ENCODE measurements at places on chromosomes 7 and 10.

DNA sequence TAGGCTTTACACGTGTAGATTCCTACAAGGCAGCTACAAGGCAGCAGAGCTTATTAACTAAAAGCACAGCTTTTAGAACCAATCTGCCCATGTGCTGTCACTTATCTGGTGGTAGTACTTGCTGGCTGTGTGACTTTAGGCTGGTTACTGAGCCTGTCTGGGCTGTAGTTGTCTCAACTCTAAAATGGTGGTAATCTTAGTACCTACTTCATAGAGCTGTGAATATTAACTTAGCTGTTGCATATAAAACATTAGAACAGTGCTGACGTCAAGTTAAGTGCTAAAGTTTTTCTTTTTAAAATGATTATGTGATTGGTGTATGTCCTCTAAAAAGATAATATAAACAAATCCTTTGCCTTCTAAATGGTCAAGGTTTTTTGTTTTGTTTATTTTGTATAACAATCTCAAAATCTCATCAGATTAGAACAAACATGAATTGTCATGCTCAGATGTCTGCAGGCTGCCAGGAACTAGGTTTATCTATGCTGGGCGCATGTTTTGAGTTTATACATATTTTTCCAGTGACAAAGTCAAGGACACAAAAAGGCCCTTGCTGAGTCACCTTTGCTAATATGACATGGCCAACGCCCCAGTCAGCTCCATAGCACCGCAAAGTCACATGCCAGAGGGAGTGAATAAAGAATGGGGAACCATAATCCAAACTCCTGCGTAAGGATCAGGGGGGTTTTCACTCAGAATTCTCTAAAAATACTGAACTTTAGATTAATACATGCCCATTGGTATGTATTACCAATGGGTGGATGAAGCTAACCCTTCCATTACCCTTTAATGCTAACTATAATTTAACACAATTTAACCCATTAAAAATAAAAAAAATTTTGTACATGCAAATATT is 39.8 kb upstream of the ARL4A start:
- peak; percentile 85 for DNase-seq

DNA sequence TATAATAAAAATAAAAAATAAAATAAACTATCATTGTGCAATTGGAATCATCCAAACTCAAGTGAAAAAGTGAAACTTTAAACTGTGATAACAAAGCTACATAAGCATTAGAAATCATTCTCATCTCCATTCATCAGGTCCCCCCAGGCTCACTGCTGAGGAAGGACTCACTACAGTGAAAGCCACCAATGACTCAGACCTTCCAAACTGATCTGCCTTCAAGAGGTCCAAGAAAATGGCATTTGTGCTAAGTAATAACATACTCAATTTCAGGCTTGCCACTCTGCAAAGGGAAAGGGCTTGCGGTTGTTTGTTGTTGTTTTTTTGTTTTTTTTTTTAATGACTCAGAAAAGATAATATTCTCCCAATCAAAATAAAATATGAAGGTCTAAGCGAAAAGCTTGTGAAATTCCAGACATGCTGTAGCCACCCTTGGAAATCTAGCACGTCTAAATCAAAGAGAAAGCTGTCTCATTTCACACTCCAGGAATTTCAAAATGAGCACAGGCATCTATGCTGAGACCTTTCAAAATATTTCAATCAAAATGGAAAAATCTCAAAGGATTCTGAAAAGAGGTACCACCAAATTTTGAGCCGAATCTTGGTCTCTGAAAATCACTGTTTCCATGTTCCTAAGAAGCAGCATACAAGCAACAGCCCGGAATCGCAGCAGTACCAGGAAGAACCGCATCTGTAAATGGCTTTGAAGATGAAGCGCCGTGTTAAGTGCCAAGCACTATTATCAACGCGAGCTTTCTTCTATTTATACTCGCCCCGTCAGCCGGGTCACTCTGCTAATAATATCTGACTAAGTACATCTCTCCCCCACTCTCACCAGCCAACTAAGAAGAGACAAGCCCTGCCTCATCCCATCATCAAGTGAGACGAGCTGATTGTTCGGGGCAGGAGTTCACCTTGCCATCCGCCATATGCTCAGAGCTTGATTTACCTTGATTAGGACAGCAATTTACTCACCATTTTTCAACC is 13.5 kb downstream of the SFMBT2 start:
- DNase-seq = peak; percentile 47

DNA sequence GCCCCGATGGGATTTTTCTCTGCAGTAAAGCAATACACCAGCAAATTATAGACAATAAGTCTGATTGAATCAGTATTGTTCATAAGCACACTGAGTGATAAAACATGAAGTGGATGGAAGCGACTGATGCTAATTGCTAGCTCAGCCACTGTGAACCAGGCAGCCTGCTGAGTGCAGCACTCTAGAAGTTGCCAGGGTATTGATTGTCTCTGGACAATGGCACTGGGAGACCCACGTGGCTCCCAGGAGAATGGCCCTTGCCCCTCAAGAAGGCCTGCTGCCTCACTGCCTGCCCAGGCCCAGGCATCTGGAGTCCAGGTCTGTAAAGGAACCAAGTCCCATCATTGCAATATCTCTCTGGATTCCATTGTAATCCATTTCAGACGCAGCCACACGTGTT is 80.4 kb upstream of the TCERG1L start:
- no peak for DNase-seq

DNA sequence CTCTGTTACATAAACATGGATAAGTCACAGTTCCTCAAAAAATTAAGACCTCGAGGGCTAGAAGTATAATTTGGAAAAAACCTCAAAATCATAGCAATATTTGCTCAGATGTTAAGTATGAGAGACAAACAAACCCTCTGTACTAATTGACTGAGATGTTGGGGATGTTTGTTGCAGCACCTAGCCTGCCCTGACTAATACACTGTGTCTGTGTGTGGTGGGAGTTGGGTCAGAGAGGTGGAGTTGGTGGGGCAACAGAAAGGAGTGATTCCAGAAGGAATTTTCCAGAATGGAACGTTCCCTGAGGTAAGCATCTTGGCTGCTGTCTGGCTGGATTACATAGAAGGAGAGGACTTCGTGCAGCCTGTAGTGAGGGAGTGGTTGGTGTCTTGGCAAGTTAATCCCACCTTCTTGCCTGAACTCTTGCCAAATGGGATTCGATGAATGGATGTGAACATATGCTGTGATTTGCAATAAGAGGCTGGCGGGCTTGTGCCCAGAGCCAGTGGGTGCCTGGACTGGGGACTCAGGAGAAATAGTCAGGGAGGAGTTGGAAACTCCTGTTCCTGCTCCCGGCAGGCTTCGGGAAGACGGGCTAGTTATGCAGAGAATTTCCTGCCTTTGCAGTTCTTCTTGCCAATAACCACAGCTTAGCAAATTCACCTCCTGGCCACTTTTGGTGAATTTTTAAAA is 9.3 kb upstream of the FAM180A start:
- peak; percentile 77 for DNase-seq

- peak; percentile 29 for DNase-seq
Measured at GRCh38 chr7:123231021-123232000, 31.5 kb upstream of the SLC13A1 start.

- no peak for DNase-seq
Measured at GRCh38 chr7:123627851-123628250, 26.2 kb downstream of the ASB15 start.

DNA sequence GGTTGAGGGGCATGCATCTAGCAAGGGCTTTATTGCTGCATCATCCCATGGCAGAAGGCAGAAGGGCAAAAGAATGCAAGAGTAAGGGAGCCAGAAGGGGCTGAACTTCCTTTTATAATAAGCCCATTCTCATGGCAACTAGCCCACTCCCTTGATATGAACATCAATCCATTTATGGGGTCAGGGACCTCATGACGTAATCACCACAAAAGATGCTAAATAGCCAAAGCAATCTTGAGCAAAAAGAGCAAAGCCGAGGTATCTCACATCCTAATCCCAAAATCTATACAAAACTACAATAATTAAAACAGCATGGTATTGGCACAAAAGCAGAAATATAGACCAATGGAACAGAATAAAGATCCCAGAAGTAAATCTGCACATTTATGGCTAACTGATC is 499.9 kb downstream of the ATRNL1 start:
- DNase-seq = no peak

- peak; percentile 43 for DNase-seq
Measured at GRCh38 chr10:76881477-76882220, 756.0 kb downstream of the KCNMA1 start.

DNA sequence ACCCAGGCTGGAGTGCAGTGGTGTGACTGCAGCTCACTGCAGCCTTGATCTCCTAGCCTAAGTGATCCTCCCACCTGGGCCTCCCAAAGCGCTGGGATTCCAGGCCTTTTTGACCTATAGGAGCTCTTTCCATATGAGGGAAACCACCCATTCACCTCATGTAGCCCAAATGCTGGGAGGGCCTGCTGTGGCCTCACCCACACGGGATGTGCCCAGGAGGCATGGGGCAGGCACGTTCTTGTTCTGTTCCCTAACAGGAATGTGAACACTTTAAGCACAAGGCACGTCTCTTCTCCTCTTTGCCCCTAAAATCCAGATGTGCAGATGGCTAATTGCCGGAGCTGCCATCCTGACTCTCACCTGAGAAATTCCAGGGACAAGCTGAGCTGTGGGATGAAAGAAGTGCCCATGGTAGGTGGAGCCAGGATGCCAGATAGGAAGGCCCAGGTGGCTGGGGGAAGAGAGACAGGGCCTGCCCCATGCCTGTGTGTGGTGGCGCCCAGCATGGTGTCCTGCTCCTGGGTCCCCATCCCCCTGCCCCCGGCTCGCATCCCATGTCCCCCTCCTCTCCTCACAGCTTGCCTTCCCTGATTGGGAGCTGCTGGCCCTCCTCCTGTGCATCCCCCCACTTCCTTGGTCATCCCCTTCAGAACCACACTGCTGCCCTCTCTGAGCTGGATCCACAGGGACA is 17.3 kb downstream of the CAMK2B start:
- DNase-seq = no peak

DNA sequence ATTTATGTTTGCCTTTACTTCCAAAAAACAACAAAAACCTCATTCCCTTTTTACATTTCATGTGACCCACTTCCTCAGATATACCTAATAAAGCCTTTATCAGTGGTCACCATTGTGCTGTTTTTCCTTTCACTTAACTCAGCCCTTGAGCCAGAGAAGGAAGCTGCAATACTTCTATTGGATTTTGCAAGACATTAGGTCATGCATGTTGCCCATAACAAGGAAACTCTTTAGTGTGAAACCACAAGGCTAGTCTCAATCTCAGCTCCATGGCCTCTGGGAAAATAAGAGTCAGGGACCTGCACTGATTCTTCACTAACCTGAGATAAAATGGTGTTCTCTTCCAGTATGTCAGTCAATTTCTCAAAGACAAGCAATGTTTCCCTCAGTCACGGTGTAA is 27.8 kb downstream of the STEAP4 start:
- no peak for DNase-seq

GRCh38 chr10:77286531-77287508 is 350.8 kb downstream of the KCNMA1 start:
- DNase-seq = no peak

DNA sequence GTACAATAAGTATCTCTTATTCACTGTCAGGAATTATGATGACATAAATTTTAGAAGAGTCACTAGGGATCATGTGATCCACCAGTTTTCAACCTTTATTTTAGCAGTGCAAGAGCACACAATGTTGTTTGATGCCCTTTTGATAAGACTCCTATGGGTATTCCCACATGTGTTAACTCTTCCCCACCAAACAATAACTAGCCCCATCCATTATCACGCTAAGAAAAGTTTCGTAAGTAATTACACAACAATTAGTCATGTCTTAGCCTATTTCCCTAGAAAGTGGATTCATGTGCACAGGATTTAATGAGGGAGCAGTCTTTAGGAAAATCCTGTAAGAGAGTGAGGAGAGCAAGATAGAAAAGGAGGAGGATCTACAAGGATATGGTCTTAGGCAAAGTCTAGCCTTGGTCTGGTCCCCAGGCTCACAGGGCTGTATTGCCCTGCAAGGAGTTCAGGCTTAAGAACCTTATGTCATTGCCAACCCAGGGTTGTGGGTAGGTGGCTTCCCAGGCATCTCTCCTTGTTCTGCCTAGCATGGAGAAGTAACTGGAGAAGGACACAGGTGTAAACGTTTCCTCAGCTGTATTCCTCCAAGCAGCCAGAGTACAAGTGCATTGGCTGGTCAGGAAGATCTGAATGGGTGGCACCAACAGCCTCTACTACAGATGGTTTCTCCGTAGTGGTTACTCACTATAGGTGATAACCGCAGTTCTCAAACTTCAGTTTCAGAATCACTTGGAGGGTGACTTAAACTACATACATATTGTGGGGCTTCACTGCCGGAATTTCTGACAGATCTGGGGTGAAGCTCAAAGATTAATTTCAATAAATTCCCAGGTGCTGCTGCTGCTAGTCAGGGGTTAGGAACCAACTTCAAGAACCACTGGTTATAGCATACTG is 574.5 kb downstream of the SUGCT start:
- peak; percentile 64 for DNase-seq

GRCh38 chr10:97171001-97171400 is 14.8 kb downstream of the SLIT1 start:
- no peak for DNase-seq

DNA sequence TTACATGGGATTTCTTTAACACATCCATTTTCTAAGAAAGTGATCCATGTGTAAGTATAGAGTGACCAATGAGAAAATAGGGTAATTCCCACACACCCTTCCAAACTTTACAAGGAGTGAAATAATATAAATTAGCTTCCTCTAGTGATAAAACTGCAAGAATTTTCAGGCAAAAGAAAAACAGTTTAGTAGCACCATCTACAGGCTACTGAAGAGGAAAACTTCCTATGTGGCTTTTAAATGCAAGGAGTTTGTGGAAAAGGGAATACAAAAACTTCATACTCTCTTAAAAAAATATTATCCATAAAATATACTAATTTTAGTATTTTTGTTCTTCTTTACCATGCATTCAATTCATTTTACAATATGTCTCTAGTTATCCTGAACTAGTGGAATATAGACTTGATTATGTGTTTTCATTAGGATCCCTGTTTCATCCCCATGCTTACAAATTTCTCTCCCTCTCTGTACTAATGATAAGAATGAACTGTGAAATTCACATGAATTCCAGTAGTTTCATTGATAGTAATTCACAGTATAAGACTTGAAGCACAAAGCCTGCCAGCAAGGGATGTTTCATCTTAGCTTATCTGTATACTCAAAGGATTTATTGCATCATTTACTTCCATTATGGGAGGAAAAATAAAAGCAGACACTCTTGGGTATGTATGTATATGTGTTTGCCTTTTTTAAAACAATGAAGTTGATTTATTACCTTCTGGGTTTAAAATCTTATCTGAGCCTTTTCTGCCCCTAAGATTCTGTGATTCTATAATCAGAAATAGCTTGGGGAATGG is 442.9 kb downstream of the AUTS2 start:
- DNase-seq = no peak

- DNase-seq = no peak
Measured at GRCh38 chr7:77944183-77945182, 145.9 kb downstream of the PHTF2 start.

DNA sequence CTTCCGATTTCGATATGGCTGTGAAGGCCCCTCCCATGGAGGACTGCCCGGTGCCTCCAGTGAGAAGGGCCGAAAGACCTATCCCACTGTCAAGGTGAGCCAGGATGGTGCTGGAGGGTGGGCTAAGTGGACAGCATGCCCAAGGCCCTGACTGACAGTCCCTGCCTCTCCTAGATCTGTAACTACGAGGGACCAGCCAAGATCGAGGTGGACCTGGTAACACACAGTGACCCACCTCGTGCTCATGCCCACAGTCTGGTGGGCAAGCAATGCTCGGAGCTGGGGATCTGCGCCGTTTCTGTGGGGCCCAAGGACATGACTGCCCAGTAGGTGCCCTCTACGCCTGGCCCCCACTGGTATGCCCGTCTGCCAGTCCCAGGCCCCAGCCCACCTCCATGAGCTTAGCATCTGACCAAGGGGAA is 1.2 kb downstream of the NFKB2 start:
- DNase-seq = no peak

GRCh38 chr7:44471850-44472249 is 18.6 kb downstream of the NUDCD3 start:
- peak; percentile 33 for DNase-seq
